ENCODE measurements at places on chromosomes 6 and 20. TPM values are rescaled to one million over a fixed set of nuclear protein-coding genes. Genes with fewer than 3 reads are reported as not detected.

Gene SCUBE3
- polyA plus RNA-seq, result 0.29 TPM

Gene FAM217A
- not detected for polyA plus RNA-seq

Gene TRERF1
- polyA plus RNA-seq, result 8.1 TPM

Gene PTCHD4
- polyA plus RNA-seq, result 0.57 TPM

Gene SPATS1
- polyA plus RNA-seq, result not detected

Gene KHDC1L
- polyA plus RNA-seq, result 0.12 TPM

Gene SGK1
- polyA plus RNA-seq, result 137 TPM

Gene KIF25
- not detected for polyA plus RNA-seq

Gene TTLL9
- polyA plus RNA-seq, result 0.05 TPM

Gene NT5DC1
- 17.9 TPM for polyA plus RNA-seq

Gene OR2B2
- polyA plus RNA-seq, result not detected

Gene EFCAB8
- not detected for polyA plus RNA-seq

Gene TMEM200A
- 70.5 TPM for polyA plus RNA-seq

Gene SLC22A1
- 0.07 TPM for polyA plus RNA-seq

Gene TRIM15
- polyA plus RNA-seq, result not detected

Gene TBXT
- polyA plus RNA-seq, result not detected

Gene UBD
- not detected for polyA plus RNA-seq

Gene HLA-DQB1
- not detected for polyA plus RNA-seq

Gene MATN4
- polyA plus RNA-seq, result 0.02 TPM

Gene C6orf132
- 0.87 TPM for polyA plus RNA-seq

Gene DLK2
- polyA plus RNA-seq, result 0.50 TPM

Gene E2F3
- 14.8 TPM for polyA plus RNA-seq

Gene TRIM10
- not detected for polyA plus RNA-seq

Gene FAM83D
- polyA plus RNA-seq, result 34.5 TPM

Gene STMND1
- polyA plus RNA-seq, result 0.06 TPM

Gene CNBD2
- 1.5 TPM for polyA plus RNA-seq

Gene SMPDL3A
- 29.7 TPM for polyA plus RNA-seq

Gene CCDC170
- 0.76 TPM for polyA plus RNA-seq

Gene PRL
- polyA plus RNA-seq, result not detected
